ENCODE measurements at places on chromosomes 12 and 14.
A peak's percentile ranks its signal among the peaks of the same experiment; 100 is the strongest.

DNA sequence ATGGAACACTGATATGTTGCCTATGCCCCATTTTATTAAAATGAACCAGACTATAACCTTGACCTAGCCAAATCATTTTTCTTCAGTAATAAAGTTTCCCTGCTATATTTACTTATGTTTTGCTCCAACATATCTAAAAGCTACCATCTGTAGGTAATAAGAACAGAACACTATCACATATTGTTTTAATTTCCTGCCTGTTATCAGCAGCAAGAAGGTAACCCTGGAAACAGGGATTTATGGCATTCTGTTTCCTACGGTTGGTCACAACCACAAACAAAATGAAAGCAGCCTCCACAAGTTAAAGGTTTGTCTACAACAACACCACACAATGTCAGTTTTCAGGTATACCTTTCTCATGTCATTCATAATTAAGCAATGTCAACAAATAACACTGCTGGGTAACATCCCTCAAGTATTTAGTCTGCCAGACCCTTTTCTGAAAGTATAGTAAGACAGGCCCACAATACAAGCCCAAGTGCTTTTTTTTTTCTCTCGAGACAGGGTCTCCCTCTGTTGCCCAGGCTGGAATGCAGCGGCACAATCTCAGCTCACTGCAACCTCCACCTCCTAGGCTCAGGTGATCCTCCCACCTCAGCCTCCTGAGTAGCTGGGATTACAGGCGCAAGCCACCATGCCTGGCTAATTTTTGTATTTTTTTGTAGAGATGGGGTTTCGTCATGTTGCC is 25.5 kb downstream of the GCH1 start:
- no peak for DNase-seq

GRCh38 chr14:64501411-64502171 is 2.0 kb downstream of the ZBTB25 start:
- no peak for DNase-seq

GRCh38 chr12:62891805-62892549 is 43.0 kb downstream of the PPM1H start:
- no peak for DNase-seq

GRCh38 chr12:88793096-88793495 is 212.8 kb upstream of the KITLG start:
- DNase-seq, result no peak

DNA sequence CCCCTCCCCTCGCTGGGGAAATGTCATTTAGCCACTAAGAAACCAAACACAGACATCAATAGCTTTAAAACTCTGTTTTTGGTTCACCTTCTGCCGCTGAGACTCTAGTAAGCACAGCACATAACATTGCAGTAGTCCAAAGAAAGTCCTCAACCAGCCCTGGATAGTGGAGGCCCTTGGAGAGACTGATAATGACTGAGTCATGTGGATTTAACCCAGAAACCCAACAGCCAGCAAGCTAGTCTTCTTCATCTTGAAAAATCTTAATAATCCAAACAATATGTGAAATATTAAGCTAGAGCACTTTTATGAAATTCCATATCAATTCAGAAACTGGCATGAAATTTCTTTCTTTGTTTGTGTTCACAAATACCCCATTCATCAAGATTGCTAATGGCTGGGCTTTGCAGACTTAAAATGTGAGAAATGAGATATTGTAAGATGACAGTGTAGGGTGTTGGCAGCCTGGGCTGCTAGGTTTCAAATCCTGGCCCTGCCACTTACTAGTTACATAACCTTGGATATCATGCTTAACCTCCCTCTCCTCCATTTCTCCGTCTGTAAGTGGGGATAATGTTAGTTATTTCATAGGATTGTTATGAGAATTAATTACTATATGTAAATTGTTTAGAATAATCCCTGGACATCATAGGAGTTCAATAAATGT is 40.1 kb downstream of the RERG start:
- no peak for DNase-seq

DNA sequence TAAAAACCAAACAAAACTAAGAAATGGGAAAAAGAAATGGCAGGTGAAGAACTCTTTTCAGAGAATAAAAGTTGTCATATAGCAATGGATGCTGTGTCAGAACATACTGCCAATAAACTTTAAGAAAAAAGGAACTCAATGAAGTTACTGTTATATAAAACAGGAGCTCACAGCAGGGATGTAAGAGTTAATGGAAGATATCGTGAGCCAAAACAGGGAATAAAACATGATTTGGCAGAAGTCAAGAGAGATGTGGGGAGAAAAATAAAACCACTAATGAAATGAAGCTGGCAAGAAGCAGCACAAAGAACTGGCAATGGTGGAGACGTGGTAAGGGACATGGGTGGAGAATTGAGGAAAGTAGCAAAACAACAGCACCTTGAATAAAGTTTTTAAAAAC is 61.0 kb downstream of the TAOK3 start:
- DNase-seq, result no peak

GRCh38 chr14:76194327-76194726 is 42.6 kb downstream of the GPATCH2L start:
- no peak for DNase-seq

GRCh38 chr12:112153893-112154219 is 28.5 kb downstream of the TRAFD1 start:
- DNase-seq, result no peak

- no peak for DNase-seq
Measured at GRCh38 chr14:72792051-72792788, 101.7 kb downstream of the DPF3 start.

DNA sequence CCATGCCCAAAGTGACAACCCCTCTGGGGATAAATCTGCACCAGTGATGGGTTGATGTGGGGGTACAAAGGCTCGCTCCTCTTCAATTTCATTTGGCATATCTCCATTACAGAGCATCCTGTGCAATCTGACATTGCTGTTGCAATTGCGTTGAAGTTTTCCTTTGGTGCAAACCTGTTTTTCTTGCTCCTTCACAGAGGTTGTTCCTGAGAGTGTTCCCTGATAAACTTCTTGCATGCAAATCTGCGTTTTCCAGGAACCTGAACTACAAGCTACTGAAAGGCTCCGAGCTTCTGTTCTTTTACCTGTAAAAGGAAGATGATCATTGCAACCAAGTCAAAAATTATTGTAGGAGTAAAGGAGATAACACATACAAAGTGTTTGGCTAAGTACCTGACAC is 26.1 kb downstream of the SERPINA11 start:
- DNase-seq, result no peak

DNA sequence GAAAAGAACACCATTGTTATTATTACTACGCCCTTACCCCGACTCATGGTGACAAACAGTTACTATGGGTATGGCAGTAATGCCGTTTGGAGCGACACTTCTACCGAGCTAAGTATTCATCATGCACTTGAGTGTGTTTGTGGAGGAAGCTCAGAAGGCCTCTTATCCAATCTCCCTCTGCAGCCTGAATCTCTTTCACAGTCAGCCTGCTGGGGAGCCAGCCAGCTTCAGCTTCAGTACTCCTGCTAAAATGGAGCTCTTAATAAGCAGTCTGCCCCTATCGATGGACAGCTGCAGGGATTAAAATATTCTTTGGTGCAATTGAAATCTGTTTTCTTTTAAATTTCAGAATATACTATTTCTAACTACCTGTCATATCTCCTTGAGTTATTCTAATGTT is 24.7 kb upstream of the ATP5MC2 start:
- DNase-seq, result no peak

DNA sequence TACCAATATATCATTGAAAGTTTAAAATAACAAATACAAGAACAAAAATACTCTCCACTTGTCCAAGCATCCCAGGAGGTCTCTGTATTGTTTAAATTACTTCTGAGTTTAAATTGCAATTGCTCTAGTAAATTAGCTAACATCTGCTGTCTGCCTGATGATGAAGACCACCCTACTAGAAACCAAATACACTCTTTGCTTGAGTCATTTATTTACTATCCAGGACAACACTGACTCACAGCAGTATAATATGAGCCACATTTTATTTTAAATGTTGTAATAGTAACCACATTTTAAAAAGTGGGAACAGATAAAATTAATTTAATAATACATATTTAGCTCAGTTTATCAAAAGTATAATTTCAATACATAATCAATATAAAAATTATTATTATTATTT is 62.9 kb upstream of the EEA1 start:
- DNase-seq, result no peak

DNA sequence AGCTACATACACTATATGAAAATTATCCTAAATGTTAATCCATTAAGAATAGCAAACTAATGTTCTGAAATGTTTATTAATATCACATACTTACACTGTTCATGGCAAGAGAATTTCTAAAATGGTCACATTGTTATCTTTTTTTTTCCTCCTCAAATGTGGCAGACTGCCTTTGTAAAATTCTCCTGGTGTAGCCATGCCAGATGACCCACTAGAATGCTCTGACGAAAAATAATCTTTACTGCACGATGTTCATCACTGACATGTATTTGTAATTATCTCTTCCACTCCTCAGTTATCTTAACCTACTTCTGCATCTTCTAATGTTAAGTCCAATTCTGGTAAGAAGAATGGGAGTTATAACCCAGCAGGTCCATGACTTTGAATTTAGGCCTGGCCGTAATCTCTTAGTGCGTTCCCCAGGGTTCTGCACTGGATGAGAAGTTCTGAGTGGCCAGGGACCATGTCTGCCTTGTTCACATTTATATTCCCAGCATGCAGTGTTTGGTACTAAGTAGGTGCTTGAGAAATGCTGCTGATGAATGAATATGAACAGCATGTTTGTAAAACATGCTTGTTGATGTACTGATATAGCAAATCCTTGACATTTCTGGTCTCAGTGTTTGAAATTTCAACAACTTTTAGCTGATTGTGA is 46.7 kb downstream of the NOPCHAP1 start:
- no peak for DNase-seq

- DNase-seq, result no peak
Measured at GRCh38 chr12:56224954-56225353, 812 bp downstream of the NABP2 start.

- peak; percentile 50 for DNase-seq
Measured at GRCh38 chr12:46266869-46267574, 1.8 kb downstream of the SLC38A1 start.

GRCh38 chr12:41190338-41190737 is 2.2 kb downstream of the PDZRN4 start:
- DNase-seq, result peak; percentile 36

GRCh38 chr12:54128416-54128815 is 60.4 kb downstream of the SMUG1 start:
- DNase-seq, result no peak

GRCh38 chr12:109679501-109680263 is 33.9 kb upstream of the FAM222A start:
- peak; percentile 74 for DNase-seq

DNA sequence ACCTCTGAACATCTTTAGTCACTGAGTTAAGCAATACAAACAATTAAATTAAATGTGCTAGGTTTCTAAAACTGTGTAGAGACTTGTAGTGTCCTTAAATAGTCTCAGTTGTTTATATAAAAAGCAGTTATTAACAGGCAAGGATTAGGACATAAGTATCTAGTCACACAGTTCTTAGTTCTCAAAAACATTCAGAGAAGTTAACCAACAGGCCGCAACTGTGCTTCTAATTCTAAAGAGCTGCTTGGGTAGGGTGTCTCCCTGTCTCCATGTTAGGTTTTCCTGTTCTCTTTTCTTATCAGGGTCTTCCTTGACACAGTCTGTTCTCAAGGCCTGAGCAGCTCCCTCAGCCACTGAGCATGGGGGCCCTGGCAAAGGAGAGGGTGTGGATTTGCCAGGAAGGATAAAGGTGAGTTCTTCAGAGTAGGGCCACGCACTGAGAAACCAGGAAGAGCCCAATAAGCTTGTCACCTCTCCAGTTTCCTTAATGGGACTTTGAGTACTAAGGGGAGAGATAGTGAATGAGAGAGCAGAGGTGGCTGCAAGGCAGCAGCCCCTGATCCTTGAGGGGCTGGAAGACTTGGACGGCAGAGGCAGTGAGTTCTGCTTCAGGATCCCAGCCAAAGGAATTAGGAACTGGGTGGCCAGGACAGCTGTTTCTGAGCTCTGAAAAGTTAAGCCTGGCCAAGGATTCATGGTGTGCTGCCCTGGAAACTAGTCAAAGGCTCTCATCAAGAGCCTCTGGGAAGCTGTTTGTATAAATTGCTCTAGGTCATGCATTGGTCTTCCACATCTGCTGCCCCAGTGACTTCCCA is 177.3 kb downstream of the MYRFL start:
- no peak for DNase-seq

GRCh38 chr12:91511795-91512420 is 329.3 kb upstream of the DCN start:
- DNase-seq, result no peak

DNA sequence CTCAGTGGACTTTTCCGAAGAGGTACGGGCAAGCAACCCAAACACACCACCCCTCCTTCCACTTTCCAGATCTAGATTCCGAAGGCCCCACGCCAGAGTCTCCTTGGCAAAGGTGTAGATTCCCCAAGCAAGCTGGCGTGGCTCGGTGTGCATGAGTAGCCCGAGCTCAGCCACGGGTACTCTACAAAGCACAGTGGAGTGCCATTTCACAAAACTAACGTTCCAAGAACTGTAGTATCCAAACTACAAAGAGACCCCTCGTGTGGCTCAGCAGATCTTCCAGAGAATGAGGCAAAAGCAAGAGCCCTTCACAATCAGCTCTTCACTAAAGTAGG is 72.1 kb downstream of the FOXN3 start:
- DNase-seq, result no peak

- DNase-seq, result peak; percentile 62
Measured at GRCh38 chr12:81381951-81382350, 304.1 kb downstream of the ACSS3 start.

- DNase-seq, result no peak
Measured at GRCh38 chr14:91873471-91874415, 6.4 kb upstream of the TC2N start.

GRCh38 chr12:31896514-31897039 is 62.6 kb upstream of the RESF1 start:
- DNase-seq, result no peak

- no peak for DNase-seq
Measured at GRCh38 chr14:24873551-24873950, 176.4 kb downstream of the STXBP6 start.

- DNase-seq, result no peak
Measured at GRCh38 chr14:50977863-50978528, 33.7 kb upstream of the PYGL start.

DNA sequence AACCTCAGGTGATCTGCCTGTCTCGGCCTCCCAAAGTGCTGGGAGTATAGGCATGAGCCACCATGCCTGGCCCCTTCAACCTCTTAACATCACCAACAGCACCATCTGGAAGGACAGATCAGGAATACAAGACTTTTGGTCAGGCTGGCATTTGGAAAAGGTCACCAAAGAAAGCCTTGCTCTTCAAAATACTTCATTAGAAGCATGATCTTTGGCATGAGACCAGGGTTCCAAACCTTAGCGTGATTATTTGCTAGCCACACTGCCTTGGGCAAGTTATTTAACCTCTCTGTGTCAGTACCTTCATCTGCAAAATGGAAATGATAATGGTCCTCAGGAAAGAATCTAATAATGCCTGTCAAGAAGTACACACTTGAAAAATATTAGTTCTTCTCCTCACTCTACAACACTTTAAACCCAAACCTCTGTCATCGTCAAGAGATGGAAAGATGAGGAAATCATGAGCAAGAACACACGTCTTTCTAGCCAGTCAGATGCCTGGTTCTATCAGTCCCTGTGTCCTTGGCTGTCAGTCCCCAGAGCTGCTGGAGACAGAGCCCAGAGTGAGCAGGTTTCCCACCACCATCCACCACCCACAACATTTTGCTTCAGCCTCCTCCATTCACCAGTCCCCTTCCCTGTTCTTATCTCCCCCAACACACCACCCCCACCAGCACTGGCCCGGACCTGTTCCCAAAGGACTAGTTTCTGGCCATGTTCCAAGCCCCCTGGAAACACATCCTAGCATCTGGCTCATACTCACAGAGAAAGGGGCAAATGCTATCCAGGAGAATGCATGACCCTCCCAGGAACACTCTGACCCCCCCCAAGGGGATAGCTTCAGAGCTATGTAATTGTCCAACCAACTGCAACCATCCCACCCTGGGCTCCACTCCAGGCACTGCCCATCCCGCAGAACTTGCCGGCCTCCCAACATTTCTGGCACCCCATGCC is 2.0 kb downstream of the ADCY6 start:
- no peak for DNase-seq
